AG08396 (cell line): ENCODE measurements at places on chromosomes 3 and 15.
A peak's percentile ranks its signal among the peaks of the same experiment; 100 is the strongest.

GRCh38 chr3:41317718-41318117, 118.4 kb downstream of the CTNNB1 start:
- no peak for DNase-seq

GRCh38 chr3:54966979-54967378, 39.1 kb upstream of the LRTM1 start:
- no peak for DNase-seq

DNA sequence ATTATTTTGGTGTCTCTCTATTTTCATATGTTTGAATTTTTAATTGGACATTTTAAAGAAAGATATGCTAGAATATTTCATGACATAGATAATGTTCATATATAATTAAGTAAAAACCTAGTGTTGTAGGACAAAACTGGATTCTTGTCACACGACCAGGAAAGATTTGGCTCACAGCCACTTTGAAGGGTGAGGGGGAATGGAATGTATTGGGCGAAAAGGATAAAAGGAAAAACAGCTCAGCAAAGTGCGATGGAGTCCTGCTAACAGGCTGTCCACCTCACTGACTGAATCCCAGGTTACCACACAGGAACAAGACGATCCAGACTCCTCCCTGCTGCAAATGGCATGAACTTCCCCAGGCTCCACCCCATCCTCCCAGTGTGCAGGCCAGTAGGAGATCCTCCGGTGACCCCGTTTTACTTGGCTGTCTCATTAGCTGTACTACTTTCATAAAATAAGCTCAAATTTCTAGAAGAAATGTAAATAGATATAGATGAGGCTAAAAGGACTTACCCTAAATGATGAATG, 186.2 kb downstream of the CD47 start:
- DNase-seq: no peak

DNA sequence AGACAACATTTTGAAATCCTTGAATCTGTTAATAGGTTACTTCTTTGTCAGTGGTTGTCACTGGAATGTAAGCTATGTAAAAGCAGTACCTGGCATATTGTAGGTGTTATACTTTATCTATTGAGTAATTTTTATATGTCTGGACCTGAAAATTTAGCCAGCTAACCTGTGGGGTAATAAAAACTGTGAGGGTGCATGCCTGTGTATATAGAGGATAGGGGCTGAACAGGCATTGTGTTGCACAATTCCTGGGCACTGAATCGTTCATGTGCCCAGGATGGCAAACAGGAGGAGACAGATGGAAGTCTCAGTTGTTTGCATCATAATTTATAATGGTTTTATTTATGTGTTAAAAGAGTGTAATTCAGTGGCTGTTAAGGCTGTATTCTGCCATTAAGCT, 67.1 kb downstream of the ARMC8 start:
- no peak for DNase-seq

DNA sequence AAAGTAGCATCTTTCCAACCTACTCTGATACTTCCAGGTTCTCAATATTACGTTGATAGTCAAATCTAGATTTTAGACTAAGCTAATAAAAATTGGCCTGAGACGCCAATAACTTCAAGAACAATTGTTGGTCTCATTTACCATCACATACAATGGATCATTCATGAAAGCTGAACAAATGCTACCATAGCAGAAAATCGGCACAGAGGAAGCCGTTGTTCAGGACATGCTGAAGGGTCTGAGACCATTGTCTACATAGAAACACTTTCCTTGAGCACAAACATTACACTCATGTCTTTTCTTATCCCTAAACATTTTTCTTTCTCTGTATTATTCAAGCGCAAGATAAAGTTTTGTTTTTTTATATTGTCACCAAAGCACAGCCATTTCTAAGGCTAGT, 37.2 kb upstream of the FHIT start:
- DNase-seq: no peak

- DNase-seq: no peak
Measured at GRCh38 chr3:172679599-172679998, 31.3 kb downstream of the NCEH1 start.

DNA sequence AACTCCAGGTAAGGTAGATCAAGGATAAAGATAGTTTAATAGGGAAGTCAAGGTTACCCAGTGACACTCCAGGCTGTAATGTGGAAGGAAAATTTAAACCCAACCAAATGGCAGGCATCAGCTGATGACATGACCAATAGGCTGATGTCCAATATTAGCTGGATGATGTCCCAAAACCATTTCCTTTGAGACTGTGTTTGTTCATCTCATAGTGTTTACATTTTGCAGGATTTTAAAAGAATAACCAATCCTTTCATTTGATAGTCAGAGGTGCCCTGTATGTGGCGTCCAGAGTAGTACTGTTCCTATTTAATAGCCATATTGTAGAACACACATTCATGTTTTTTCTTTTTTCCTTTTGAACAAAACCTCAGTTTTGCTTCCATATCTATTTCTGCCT, 23.3 kb upstream of the TMEM158 start:
- peak; percentile 27 for DNase-seq

- DNase-seq: no peak
Measured at GRCh38 chr3:185582236-185582635, 3.9 kb upstream of the SENP2 start.

- no peak for DNase-seq
Measured at GRCh38 chr15:89531796-89532537, 35.6 kb upstream of the RHCG start.

DNA sequence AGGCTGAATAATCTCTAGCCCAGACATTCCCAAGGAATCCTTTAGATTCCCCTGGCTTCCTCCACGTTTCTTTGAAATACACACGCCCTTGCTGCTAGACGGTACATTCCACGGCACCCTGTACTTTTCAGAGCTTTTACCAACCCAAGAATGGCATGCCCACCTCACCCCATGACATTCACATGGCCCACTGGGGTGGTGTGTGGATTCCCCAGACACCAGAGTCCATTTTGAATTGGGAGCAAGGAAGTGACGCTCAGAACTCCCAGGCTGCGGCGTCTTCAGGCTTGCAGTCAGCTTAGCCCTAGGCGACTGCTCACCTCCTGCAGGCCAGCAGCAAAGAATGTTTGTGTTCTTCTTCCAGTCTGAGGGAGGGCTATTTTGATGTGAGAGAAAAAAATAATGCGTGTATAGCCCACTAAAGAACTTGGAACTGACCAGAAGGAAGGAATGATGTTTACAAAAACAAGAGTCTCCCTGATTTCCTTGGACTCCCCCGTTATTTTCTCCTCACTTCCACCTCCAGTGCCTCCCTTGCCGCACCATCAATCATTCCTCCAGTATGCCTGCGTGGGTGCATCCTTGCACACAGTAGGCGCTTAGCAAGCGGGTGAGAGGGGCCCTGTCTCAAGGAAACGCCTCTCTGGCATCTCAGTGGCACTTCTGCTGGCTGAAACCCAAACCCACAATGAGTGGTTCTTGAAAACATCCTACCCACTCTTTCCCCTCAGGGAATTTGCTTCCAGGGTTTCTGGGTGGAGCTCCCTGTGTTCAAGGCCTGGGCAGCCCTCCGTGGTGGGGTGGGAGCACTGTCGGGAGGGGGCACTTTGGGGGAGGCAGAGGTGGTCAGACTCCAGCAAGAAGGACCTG, 59.9 kb downstream of the SMAD6 start:
- DNase-seq: no peak

- DNase-seq: no peak
Measured at GRCh38 chr15:69876064-69876940, 221.4 kb downstream of the TLE3 start.

DNA sequence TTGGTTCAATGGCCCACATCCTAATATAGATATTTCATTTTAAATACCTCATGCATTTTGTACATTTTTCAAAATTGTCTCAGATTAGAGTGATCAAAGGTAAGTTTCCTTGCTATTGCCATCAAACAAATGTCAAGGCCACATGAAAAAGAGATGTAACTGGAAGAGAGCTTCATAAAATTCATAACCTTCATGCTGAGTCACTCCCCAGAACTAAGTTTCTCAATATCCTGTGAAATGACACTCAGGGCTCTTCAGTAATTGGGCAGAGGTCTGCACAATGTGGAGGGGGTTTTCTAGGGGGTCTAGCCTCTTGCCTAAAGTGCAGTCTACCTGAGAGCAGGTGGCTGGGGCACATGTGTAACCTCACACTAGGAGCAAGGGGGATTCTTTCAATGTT, 152.2 kb upstream of the SLC2A2 start:
- DNase-seq: no peak

DNA sequence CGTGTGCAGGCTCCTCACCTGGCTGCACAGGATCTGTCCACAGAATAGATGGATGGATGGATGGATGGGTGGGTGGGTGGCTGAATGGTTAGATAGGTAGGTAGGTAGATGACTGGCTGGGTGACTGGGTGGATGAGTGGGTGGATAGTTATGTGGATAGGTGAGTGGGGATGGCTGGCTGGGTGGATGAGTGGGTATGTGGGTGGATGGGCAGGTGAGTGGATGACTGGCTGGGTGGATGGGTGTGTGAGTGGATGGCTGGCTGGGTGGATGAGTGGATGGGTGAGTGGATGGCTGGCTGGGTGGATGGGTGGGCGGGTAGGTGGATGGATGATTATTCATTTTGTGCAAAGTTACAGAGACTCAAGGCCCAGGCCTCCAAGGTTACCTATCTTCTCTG, 172.9 kb upstream of the CTDSPL start:
- DNase-seq: no peak

DNA sequence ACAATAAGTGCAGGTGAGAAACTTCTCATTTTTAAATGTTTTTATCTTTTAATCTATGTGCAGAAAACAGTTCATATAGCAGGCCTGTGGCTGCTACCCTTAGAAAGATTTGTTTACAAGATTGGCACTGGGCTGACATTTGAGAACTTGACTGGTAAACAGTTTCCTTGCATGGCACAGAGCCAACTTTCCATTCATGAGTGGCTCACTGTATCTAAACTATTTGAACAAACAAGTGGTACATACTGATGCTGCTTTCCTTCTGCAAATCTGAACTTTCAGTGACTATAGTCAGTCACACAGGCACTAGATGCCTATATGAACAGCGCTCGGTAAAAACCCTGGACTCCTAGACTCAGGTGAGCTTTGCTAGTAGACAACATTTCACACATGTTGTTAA, 6.3 kb upstream of the GTPBP8 start:
- no peak for DNase-seq

GRCh38 chr15:76107169-76107568, 47.4 kb downstream of the TMEM266 start:
- peak; percentile 17 for DNase-seq

- no peak for DNase-seq
Measured at GRCh38 chr3:126147932-126148683, 32.3 kb downstream of the ALDH1L1 start.

GRCh38 chr15:66789029-66790025, 87.3 kb downstream of the SMAD6 start:
- DNase-seq: peak; percentile 72

GRCh38 chr15:96497951-96498350, 167.5 kb downstream of the NR2F2 start:
- no peak for DNase-seq
